ENCODE measurements at places on chromosomes 11 and 22.

DNA sequence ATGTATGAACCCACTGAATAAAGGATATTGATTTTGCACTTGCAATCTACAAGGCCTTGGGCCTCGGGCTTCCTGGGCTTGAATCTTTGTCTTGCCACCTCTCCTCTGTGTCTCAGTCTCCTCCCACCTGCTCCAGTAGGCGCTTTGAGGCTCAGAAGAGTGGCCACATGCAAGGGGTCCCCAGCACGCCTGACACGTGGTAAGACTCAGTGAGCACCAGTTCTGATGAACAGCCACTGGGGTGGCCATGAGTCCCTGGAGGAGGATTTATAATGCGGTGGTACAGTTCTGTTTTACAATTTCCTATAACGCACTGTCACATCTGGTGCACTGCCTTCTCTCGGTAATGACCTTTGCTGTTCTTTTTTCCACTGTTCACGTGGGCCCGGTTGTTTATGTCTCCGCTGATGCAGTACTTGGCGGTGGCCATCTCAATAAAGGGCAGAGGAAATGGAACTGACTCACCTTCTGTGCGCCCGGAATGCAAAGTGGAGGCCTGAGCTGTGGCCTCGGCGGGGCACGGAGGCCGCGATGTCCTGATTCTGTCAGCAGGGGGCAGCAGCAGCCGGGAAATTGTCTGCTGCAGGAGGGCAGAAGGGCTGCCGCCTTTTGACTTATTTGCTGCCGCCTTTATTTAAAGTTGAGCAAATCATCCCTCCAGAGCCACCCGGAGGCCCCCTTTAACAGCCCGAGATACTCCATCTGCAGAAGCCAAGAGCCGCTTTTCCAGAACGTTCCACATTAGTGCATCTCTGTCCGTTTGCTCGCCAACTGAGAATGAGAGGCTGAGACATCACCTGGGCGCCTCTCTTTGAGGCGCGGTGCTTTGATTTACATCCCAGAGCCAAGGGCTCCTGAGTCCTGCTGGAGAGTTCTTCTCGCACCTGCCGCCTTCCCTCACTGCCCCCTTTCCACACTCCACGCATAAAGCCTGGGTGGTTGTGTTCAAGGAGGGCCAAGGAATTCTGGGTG lies 6.0 kb upstream of the IFT27 start:
- peak; percentile 81 for DNase-seq

DNA sequence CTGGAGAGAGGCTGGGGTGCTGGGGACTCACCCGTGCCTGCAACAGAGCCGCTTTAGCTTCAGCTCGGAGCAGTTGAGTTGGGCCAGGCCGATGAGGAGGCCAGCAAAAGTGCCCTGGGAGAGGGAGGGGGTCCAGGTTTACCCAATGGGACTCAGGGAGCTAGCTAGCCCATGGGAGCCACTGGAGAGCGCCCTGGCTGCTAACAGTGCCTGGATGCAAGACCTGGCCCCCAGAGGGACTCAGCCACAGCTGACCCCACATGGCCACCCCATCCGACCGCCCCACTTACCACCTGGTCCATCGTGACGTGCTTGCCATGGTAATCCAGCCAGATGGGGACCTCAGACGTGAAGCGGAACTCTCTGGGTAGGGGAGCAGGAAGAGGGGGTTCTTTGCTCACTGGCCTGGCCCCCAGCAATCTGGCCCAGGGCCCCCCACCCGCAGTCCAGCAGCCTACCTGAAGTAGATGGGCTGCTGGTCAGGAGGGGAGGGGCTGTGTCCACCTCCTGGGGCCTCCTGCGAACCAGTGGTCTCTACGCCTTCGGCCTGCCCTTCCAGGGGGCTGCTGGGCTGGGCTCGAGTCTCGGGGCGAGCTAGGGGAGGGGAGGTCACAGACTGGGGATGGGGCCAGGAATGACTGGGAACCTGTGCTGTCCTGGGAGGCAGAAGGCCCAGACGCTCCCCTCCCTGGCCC lies 19.1 kb upstream of the EHD1 start:
- no peak for DNase-seq

DNA sequence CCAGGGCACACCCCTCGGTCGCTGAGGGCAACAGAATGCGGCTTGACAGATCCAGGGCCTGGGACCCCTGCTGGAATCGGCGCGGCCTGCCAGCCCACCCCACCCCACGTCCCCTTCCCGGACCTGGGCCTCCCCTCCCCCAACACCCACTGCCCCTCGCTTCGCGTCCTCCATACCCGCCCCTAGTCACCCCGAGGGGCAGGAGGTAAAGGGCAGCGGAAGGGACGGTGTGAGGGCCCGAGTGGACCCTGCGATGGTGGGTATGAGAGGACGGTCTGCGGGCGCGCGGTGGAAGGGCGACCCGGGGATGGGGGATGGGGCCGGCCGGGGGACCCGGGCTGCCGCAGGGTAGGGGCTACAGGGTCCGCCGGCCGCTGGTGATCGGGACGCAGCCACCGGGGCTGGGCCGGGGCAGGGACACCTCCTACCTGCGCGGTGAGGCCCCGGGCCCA lies 311 bp downstream of the APBB1 start:
- DNase-seq, result no peak

DNA sequence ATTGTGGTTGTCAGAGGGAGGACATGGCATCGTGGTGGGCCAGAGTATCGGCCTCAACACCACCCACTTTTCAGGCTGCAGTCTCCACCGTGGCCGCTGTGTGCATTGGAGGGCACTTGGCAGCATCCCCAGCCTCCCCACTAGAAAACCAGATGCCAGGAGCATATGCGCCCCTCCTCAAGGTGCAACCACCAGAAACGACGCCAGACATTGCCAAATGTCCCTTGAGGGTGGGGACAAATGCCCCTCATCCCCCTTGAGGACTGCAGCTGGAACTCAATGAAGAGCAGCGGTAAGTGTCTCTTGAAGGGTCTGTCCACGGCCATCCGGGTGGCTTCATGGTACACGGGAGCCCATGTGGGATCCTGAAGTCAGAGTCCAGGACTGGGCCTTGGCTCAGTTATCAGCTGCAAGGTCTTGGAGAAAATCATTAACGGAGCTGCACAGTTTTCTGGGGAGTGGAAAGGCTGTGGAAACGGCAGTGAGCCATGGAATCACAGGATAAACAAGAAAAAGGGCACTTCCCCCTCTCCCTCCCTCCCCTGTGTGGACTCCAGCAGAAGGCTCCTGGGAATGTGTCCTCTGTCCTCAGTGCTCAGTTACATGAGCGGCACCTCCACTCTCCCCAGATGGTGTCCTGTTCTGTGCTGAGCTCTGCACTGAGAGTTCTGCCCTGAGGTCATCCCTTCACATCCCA lies 324.4 kb upstream of the B3GAT1 start:
- DNase-seq, result no peak

DNA sequence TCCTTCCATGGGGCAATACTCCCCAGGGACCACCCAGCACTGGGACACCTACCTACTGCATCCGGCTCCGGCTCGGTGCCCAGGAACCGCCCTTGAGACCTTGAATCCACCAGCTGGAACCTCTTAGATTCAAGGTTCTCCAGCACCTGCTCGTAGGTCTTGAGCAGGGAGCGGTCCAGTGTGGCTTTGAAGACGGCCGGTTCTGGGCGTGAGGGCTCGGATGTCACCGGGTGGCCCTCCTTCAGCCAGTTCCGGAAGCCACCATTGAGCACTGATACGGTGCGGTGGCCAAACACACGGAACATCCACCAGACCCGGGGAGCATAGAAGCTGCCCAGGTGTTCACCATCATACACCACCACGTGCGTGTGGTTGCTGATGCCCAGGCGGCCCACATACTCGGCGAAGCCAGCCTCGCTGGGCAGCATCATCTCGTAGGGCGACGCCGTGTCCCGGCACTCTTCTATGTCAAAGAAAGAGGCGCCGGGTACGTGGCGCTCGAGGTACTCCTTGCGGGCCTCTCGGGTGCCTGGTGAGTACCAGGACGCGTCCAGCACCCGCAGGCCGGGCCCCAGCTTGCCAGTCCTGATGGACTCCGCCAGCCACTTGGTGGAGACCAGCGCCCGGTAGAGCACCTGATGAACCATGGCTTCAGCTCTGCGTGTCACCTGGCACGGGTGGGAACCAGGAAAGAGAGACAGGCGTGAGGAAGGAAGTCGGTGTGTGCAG lies 997 bp downstream of the TST start:
- no peak for DNase-seq

DNA sequence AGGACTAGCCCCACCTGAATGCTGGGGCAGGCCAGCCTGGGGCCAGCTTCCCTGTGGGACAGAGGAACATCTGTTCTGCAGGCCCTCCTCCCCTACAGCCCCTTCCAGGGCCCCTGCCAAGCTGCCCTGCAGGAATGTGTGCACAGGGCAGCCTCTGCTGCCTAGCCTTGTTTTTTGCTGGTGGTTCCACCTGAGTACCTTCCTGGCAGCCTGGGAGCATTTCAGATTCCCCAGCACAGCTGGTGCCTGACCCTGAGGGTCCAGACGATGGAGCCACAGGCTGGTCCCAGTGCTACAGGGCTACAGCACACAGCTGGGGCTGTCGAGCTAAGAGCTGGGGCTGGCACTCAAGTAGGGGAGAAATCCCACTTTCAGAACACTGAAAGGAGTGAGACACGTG lies 22.3 kb upstream of the GPR83 start:
- DNase-seq, result no peak

DNA sequence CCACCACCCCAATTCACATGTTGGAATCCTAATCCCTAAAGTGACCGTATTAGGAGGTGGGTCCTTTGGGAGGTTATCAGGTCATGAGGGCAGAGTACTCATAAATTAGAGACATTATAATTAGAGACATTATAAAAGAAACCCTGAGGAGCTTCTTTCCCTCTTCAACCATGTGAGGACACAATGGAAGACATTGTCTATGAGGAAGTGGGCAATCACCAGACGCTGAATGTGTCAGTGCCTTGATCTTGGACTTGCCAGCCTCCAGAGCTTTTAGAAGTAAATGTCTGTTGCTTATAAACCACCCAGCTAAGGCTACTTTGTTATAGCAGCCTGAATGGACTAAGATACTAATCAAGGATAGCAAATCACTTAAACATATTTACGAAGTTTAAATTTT lies 14.8 kb downstream of the GAB2 start:
- DNase-seq, result no peak

DNA sequence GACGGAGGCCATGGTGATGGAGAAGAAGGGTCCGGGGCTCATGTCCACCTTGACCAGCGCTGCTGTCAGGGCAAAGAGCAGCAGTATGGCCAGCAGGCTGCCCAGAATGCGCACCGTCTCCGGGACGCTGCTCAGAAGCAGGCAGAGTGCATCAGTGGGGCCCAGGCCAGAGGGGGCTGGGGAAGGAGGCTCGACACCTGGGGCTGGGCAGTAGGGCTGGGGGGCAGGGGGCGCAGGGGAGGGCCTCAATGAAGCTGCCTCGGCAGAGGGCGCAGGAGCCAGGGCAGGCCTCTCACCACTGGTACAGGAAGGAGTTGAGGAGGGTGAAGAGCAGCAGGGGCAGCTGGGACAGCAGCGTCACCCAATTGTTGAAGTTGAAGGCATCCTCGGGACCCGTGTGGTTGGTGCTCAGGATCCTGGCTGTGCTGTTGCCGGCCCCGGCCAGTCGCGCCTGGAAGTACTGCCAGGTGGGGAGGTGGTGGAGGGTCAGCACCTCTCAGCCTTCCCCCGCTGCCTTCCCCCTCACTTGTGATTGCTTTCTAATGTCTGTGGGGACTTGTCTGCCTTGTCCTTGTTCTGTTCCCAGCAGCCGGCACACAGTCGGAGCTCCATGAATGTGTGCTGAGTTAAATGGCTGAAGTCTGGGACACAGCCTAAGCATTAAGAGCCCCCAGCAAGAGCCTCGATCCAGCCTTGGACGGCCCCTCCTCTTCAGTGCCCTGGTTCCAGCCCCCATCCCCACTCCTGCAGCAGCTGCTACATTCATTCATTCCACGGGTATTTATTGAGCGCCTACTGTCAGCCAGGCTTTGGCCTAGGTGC lies 2.3 kb downstream of the SLC29A2 start:
- no peak for DNase-seq

- DNase-seq, result no peak
These were observed 62.7 kb downstream of the STK33 start for GRCh38 chr11:8531312-8531711.

DNA sequence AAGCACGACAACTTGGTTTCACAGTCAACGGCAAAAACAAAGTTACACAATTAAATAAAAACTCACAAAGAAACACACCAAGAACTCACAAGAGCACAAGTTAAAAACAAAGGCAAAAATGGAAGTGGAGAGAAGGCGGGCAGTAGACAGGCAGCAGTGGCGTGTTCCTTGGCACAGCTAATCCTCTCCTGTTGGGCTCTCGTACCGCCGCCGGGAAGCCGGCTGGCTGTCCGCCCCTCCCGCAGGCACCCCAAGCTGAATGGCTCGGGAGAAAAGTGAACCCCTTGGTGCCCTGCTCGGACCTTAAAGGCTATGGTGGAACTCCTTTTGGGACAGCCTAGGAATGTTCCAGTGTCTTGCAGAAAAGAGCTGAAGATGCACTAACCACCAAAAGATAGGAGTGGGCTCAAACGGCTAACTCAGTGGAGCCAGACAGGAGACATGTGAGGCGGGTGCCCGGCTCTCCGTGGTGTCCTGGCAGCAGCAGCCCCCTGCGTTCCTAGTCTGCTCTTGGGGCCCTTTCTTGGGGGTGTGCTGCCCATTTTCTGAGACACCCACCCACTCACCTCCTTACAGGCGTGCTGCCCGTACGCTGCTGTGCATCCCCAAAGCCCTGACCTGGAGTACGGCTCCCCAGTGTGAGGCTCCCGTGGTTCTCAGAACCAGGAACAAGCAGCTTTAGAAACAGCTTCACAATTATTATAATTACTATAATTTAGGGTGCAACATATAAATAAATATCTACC lies 86.1 kb upstream of the BID start:
- no peak for DNase-seq

GRCh38 chr11:56905442-56905841 lies 83.3 kb upstream of the OR5AK2 start:
- DNase-seq, result no peak

DNA sequence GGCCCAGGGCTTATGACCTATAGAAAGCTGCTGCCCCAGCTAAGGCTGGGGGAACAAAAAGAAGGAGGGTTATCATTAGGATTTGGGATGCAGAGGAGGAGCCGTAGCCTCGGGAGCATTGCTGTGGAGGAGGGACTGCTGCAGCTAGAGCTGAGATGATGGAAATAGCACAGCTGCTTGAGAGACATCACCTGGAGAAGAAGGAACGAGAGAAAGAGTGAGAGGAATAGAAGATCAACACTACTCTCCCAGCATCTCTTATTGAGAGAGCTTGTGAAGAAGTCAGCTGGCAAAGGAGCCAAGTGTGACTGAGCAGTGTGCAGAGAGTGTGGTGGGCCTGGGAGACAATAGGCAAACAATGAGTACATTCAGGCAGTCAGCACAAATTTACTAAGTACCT lies 100.7 kb upstream of the PLET1 start:
- DNase-seq, result no peak

All from H54 (cell line).